COR-L47 (cell line): ENCODE measurements at places on chromosomes 11 and 22.

DNA sequence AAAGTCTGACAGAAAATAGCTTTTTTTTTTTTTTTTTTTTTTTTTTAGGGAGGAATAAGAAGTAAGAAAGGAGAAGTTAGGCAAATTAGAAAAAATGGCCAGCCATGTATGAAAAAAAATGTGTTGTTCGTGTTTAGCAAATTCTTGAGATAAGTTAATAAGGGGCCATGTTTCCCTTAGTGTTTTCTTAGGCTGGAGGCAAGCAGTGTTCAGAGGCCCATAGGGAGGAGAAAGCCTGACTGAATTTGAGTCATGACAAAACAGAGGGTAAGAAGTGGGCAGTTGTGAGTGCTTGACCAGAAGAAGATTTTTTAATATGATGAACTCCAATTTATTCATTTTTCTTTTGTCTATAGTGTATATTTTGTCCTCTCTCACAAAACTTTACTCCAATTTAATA is 766.4 kb downstream of the FAM181B start:
- no peak for DNase-seq

DNA sequence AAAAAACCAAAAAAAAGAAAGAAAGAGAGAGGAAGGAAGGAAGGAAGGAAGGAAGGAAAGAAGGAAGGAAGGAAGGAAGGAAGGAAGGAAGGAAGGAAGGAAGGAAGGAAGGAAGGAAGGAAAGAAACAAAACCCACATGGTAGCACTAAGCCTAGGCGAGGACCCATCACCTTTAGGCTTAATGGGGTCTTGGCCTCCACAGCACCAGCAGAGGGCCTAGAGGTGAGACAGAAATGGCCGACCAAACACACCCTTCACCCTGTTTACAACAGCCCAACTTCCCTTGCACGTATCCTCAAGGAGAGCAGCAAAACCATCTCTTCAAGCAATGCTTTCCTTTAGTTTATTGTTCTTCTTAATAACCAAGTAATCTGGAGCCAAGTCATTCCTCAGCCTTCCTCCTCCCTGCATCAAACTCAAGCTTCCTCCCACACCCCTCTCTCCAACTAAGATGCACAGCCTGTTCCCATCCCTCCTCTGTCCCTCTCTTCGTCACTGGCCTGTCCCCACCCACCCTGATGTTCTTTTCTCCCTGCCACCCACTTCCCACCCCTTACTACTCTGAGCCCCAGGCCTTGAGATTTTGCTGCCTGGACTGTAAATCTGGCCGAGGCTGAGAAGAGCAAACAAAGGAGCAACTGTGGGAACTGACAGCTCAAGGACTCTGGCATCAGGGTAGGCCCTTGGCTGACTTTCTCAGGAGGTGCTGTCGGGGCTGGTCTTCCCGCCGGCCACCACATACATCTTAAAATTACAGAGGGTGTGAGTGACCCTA is 26.0 kb downstream of the POU2AF1 start:
- no peak for DNase-seq

DNA sequence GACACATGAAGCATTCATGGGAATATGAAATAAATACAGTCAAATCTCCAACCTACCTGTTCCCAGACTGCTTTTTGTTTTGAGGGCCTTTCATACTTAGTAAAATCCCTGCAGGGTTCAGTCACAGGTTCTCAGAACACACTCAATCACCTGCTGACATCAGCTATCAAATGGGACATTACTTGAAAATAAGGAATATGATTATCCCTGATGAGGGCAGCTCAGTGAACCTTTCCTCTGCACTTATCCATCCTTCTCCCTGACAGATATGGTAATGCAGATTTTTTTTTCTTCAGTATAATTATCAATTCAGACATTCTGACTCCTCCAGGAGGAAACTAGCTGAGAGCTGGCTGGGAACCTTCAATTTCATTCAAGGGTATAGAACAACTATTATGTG is 1127.4 kb upstream of the CCDC90B start:
- DNase-seq: no peak

DNA sequence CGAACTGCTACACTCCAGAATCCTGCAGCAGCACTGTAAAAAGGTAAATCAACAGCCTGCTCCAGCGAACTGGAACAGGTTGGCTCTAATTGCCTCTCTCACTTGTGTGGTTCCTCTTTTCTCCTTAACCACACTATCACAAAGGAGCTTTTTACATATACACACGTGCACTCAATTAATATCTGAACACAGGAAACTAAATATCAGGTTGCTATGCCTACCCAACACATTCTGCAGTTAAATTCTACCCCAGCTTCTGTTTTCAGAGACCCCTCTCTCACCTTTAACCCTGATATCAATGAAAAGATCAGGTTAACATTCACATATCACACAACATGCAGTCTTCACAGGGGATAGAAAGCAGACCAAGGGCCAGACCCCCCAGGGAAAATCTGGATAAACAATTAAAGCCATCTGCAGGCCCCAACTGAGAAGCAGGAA is 11.0 kb downstream of the RBFOX2 start:
- DNase-seq: peak; percentile 31

DNA sequence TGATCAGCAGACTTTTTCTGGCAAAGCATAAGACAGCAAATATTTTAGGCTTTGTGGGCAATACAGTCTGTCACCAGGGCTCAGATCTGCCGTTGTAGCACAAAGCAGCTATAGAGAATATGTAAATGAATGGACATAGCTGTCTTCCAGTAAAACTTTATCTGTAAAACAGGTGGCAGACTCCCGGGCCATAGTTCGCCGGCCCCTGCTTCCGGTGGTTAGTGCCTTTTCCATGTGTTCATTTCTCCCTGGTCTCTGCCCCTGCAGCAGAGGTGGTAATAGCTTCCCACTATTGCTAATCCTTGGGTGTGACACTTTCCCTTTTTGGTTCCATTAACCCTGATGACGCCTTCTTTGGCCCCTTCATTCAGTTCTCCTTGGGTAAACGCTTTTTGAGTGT is 93.7 kb upstream of the LDLRAD3 start:
- no peak for DNase-seq

- no peak for DNase-seq
Observed at GRCh38 chr22:17009640-17010291, 1.7 kb upstream of the GAB4 start.

- no peak for DNase-seq
Observed at GRCh38 chr11:1847926-1848639, 4.8 kb upstream of the LSP1 start.

DNA sequence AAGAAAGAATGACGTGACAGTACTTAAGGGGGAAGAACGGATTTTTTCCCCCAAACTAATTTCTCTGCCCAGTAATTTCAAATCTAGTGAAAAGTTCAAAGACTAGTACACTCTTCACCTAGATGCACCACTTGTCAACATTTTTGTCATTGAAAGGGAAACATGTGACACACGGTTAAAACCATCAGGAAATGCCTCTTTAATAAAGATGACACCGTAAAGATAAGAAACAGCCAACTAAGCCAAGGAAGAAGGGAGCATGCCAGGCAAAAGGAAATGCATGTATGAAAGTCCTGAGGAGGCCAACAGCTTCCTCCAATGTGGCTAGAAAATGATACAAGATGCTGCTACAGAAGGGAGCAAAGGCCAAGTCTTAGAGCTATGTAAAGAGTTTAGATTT is 49.4 kb downstream of the RSF1 start:
- no peak for DNase-seq

- DNase-seq: no peak
Observed at GRCh38 chr22:50296658-50297490, 10.6 kb downstream of the PLXNB2 start.

- DNase-seq: no peak
Observed at GRCh38 chr11:128827191-128827893, 39.8 kb downstream of the KCNJ1 start.

- no peak for DNase-seq
Observed at GRCh38 chr11:117851852-117852251, 24.6 kb downstream of the FXYD6 start.

GRCh38 chr11:13462311-13462900 is 616 bp downstream of the BTBD10 start:
- peak; percentile 59 for DNase-seq

- DNase-seq: no peak
Observed at GRCh38 chr11:121437686-121438078, 14.4 kb upstream of the SORL1 start.

- no peak for DNase-seq
Observed at GRCh38 chr22:32097018-32097417, 54.0 kb downstream of the SLC5A1 start.

GRCh38 chr11:43567396-43567975 is 113.1 kb upstream of the HSD17B12 start:
- peak; percentile 26 for DNase-seq

DNA sequence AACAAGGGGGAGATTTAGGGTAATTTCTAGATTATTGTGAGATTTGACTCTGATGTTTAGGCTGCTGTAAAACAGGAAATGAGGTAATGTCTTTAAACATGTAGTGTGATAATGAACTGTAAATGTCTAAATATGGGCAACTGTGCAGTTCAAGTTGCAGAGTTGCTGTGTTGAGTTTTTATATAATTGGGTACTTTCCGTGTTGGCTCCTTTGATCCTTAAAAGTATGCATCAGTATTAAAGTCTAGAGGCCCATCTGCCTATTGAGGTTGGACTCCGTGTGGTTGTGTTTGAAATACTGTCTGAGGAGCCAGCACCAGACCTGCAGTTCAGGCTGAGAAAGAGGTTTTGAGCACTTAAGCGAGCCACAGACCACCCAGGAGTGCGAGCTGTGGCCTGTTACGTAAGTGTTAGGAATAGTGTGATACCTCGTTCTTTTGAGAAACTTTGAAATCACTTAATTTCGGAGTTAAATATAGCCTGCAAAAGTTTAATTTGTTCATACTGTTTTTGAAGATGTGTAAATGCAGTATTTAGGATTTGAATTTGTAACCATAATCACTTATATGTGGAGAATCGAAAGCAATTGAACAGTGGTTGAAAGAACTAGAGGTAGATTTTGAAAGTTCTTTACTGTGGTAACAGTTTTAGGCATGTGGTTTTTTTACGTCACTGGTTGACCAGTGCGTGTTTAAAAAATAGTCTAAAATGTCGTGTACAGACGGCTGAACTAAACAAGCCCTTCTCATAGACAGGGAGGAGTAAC is 9.0 kb downstream of the FAM118A start:
- DNase-seq: no peak

DNA sequence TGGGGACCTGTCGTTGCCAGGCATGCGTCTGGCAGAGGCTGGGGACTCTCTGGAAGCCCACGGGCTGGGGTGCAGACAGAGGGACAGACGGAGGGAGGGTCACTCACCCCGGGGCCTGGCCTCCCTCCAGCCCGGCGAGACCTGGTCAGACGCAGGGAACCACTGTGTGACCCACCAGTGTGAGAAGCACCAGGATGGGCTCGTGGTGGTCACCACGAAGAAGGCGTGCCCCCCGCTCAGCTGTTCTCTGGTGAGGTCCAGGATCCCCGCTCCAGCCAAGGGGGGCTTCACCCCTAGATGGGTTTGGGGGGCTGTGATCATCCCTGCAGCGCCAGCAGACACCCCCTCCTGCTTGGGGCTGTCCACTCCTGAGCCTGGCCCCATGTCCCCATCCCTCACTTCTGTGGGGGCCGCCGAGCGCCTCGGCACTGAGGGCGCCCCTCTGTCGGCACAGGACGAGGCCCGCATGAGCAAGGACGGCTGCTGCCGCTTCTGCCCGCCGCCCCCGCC is 23.6 kb upstream of the MUC5B start:
- no peak for DNase-seq

DNA sequence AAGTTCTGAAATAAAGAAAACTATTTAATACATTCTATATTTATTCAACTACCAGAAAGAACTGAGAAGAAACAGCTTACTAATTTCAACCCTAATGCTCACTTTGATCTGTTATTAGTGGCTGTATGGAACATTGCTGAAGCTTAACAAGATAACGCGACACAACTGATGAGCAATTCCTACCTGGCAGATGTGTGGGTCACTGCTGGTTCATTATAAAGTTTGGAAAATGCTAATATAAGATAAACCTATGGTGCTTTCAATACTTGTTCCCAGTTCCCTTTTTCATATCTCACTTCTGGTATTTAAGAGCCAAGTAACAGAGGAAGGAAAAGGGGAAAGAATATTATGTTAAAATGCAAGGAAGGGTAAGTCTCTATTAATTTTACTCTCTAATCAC is 10.5 kb downstream of the CTSC start:
- no peak for DNase-seq

- DNase-seq: no peak
Observed at GRCh38 chr22:21829523-21829922, 37.9 kb downstream of the MAPK1 start.

- DNase-seq: no peak
Observed at GRCh38 chr11:134555510-134555909, 143.5 kb upstream of the B3GAT1 start.

DNA sequence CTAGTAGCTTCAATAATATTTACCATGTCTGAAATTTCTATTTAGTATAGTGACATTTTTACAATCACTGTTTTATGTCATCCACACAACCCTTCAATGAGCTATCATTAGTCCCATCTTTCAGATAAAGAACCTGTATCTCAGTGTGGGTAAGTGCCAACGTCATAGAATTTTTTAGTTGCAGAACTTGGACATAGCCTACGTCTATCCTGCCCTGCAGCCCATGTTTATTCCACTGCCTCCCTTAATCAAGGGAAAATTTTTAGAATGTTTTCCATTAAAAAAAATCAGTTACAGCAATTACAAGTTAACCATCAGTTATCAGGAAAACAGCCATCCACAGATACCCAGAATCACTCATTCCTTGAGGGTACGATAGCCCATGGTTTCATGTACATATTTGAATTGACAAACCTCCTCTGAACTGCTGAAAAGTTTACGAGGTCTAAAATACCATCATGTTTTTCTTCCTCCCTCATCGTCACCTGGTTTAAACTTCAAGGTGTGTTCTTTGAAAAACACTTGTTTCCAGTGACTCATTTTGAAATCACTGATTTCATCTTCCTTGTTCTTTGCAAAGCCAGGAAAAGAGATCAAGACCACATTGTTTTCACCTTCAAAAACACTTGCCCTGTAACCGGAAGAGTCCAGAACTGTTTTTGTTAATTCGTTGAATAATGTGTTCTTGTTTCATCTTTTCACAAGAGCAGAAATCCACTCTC is 100.9 kb downstream of the FAM76B start:
- no peak for DNase-seq

- no peak for DNase-seq
Observed at GRCh38 chr11:80186692-80187091, 745.9 kb upstream of the TENM4 start.

GRCh38 chr11:45102810-45103621 is 43.4 kb upstream of the PRDM11 start:
- DNase-seq: no peak

DNA sequence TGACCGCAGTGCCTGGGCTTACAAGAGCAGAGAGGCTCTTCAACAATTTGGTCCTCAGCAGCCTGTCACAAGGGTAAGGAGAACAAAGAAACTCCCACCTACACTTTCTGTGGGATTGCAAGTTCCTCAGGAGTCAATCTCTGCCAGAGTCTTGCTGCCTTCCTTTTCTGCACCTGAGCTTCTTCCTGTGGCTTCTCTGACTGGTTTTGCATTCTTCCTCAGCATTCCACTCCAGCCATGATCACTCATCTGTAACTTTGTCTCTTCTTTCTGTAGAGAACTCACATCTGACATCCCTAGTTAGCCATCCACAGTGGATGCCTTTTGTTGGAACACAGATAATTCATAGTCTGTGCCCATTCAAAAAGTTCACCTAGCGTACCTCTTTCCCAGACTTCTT is 14.2 kb upstream of the OR6A2 start:
- DNase-seq: no peak

- DNase-seq: peak; percentile 43
Observed at GRCh38 chr11:35791088-35791958, 128.7 kb downstream of the TRIM44 start.

GRCh38 chr11:1064167-1064566 is 10.5 kb upstream of the MUC2 start:
- DNase-seq: no peak
